ENCODE measurements at places on chromosomes 1 and 21.
A peak's percentile ranks its signal among the peaks of the same experiment; 100 is the strongest.

- DNase-seq: no peak
Measured at GRCh38 chr1:175124861-175125260, 57.2 kb downstream of the TNN start.

DNA sequence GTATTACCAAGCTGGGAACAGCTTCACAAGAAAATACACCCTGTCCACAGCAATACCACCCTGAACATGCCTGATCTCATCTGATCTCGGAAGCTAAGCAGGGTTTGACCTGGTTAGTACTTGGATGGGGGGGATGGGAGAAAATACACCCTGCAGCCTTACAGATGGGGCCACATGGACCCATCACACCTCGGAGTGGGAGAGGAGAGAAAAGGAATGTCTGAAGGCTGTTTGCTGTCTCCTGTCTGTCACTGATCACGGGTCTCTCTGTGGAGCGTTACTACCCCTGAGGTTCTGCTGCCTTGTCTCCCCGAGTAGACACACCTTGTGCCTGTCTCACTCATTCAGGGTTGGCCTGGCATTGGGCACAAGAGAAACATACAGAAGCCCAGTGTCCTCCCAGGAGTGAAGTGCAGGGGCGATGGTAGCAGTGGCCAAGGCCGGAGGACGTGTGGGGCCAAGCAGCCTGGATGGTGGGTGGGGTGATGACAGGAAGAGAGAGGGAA is 48.0 kb downstream of the TEX35 start:
- no peak for DNase-seq

GRCh38 chr1:25737130-25737529 is 62.9 kb upstream of the SELENON start:
- DNase-seq: no peak

- peak; percentile 92 for DNase-seq
Measured at GRCh38 chr1:32818804-32819541, 1.5 kb downstream of the S100PBP start.

GRCh38 chr1:206769304-206769731 is 1.3 kb upstream of the IL19 start:
- no peak for DNase-seq

GRCh38 chr1:108512239-108513043 is 47.5 kb upstream of the EEIG2 start:
- peak; percentile 59 for DNase-seq

DNA sequence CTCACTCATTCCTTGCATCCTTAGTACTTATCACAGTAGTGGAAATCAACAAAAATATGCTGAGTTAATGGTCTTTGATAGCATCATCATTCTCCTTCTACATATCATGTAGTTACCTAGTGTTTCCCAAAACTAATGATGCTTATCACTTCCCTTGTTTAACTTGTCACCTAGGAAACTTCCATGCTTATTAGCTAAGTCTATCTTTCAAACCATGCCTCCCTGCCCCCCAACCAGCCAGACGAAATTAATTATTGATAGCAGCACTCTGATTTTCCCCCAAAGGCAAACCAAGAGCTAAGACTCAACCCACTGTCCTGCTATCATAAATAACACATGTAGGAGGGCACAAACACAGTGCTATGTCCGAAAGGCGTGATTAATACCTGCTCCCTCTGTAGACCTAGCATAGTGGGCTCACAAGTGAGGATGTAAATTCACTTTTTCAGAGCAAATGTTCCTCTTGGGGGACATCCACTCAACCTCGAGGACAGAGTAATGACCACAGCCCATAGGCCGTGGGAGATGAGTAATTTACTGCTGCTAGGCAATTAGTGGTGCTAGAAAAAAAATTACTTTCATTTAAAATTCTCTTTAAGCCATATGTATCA is 25.8 kb upstream of the LPAR3 start:
- no peak for DNase-seq

DNA sequence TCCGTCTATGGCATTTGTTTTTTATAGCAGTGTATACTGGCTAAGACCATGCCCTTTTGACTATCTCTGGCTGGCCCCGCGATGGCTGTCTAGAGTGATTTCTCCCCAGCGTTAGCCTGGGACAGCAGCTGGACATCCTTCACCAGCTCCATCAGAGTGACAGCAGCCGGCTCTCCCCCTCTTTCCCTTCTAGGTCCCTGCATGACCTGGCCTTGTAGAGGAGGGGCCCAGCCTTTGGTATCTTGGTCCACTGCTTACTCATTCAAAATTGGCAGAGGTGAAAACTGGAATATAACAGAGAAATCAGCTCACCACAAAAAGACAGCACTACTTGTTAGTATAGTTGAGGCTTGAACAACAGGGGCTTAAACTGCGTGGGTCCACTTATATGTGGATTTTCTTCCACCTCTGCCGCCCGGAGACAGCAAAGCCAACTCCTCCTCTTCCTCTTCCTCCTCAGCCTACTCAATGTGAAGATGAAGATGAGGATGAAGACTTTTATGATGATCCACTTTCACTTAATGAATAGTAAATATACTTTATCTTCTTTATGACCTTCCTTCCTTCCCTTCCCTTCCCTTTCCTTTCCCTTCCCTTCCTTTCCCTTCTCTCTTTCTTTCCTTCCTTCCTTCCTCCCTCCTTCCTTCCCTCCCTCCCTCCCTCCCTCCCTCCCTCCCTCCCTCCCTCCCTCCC is 29.4 kb upstream of the B3GALNT2 start:
- no peak for DNase-seq

DNA sequence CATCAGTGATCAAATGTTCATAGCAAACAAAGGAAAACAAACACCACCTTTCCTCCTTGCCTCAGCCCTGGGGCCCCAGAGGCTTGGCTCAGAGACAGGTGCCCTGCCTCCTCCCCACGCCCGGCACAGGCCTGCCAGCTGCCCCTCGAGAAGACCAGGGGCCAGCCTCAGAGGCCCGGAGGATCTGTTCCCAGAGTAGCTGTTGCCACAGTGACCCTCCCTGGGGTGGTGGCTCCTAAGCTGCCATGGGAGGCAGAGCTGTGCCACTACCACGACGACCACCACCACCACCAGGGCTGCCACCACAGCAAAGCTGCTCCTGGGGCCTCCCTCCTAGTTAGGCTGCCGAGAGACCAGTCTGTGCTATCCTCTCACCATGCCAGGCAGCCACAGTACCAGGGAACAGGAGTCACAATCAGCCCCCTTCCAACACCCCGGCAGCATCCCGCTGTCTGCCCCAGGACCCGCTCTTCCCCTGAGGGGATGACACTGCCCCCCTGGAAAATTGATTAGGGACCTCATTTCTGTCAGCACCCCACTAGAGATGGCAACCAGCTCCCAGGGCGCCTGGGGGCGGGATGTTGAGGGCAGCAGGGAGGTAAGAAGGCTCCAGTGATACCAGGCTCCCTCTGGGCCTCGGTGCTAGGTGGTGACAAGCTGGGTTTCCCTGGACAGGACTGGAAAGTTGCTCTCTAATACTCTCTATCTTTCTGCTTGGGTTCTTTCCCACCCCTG is 30.5 kb downstream of the KCNC4 start:
- no peak for DNase-seq

DNA sequence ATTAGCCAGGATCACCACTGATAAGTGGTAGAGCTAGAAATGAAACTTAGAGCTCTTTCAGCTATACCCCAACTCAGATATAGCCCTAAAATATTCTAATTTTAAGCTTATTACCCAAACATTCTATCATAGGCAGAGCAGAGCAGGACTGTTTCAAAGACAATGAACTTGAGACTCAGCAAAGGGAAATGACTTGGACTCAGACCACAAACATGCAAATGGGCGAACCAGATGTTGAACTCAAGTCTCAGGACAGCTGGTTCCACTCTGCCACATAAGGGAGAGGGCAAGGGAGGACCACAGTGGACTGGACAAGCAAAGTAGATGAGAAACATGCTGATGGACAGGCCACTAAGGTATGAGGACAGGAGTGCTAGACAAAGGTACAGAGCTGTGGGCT is 315.3 kb downstream of the OMA1 start:
- DNase-seq: no peak

Data from OCI-LY7 (cell line).